ENCODE measurements at places on chromosomes 2 and 18.

DNA sequence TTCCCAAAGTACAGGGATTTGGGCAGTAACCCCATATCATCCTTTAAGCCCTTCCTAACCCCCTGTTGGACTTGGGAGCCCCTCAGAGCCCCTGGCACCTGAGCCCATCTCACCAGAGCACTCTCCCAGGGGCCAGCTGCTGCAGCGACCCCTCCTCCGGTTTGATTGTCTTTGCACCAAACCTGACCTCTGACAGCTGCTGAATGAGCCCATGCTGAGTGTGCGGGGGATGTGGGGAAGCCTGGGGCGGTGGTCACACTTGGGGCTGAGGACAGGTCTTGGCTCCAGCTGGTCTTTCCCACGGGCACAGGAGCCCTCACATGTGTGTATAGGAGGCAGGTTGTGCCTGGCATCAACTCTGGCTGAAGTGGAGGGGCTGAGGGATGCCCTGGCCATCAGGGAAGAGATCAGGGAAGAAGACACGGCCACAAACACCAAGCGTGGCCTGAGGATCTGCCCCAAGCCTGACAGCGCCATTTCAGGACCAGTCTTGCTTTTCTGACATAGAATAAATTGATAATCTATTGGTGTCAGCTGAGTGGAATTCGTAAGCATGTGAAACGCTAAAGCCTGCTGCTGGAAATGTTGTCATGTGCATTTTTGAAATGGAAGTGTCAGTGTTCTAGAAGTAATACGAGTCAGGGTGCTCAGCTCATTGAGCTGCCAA, 102.4 kb downstream of the ACKR3 start:
- DNase-seq = no peak

- no peak for DNase-seq
Observed at GRCh38 chr2:68717305-68717661, 17.3 kb upstream of the ARHGAP25 start.

GRCh38 chr18:38551881-38552280, 986.3 kb upstream of the CELF4 start:
- DNase-seq = no peak

DNA sequence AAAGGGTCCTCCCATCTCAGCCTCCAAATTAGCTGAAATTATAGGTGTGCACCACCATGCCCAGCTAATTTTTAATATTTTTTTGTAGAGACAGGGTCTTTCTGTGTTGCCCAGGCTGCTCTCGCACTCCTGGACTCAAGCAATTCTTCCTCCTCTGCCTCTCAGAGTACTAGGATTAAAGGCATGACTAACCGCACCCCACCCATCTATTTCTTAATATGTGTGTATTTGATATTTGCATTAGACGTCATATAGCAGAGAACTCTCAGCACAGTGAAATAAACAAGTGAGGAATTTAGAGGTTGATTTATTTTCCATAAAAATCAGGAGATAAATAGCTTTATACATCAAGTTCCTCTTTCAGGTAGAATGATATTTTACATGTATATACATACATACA, 213.5 kb downstream of the FSIP2 start:
- DNase-seq = no peak

GRCh38 chr2:67219651-67220050, 177.5 kb upstream of the ETAA1 start:
- DNase-seq = no peak

DNA sequence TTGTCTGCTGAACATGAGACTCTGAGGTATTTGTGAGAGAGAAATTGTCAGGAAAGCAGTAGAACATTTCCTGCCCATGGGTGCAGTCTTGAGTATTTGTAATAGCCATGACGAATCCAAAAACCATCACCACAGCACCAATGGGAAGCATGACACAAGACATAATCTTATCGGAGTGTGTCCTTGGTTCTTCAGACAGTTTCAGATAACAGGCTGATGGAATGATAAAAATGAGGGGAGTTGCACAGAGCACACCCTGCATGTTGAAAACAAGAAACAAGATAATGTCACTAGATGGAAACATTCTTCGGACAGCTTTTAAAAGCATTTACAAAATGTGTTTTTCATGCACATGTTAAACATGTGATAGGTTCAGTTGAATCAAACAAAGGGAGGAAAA, 56.9 kb downstream of the SLC38A11 start:
- no peak for DNase-seq

- no peak for DNase-seq
Observed at GRCh38 chr2:104233591-104233990, 620.3 kb upstream of the POU3F3 start.

GRCh38 chr18:27860701-27861107, 316.2 kb downstream of the CDH2 start:
- no peak for DNase-seq

DNA sequence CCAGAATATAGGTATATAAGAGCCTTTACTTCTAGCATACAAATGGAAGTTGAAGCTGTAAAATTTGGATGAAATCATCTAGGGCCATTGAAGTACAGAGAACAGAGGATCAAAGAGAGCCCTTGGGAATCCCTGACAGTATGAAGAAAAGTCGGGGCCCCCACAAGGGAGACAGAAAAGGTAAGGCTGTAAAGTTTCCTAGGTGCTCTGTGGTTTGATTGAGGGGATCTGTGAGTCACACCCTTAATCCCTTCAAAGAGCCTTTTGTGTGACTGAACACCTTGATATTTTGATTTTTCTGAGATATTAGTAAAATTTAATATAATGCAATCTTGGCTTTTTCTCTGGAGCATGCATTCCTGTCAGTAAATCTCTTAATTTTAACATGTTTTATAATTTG, 961.7 kb upstream of the TMEFF2 start:
- DNase-seq = no peak

DNA sequence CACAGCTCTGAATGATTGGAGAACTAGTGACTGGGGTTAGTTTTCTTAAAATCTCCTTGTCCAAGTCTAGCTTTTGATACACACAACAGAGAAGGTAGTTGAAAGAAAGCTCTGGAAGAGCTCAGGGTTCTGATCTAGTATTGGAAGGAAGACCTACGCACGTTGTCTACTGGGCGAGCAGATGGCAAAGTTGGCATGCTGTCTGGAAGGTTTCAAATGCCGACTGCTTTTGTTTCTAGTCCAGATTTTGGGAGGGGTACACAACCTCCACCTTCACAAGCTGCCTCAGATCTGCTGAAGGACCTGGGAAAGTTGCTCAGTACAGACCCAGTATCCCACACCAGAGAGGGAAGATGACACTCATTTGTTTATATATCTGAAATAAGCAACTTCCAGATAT, 507.3 kb downstream of the RNF144A start:
- DNase-seq = no peak

GRCh38 chr2:3631851-3632659, 25.9 kb upstream of the ALLC start:
- no peak for DNase-seq

GRCh38 chr2:160952464-160953254, 207.6 kb upstream of the TANK start:
- DNase-seq = no peak

GRCh38 chr2:223700221-223700620, 98.1 kb upstream of the SCG2 start:
- no peak for DNase-seq

GRCh38 chr2:161995553-161996016, 78.4 kb downstream of the DPP4 start:
- DNase-seq = no peak

GRCh38 chr2:31428001-31428418, 13.5 kb upstream of the XDH start:
- DNase-seq = no peak

- DNase-seq = no peak
Observed at GRCh38 chr2:239015901-239016675, 168.2 kb downstream of the TWIST2 start.

DNA sequence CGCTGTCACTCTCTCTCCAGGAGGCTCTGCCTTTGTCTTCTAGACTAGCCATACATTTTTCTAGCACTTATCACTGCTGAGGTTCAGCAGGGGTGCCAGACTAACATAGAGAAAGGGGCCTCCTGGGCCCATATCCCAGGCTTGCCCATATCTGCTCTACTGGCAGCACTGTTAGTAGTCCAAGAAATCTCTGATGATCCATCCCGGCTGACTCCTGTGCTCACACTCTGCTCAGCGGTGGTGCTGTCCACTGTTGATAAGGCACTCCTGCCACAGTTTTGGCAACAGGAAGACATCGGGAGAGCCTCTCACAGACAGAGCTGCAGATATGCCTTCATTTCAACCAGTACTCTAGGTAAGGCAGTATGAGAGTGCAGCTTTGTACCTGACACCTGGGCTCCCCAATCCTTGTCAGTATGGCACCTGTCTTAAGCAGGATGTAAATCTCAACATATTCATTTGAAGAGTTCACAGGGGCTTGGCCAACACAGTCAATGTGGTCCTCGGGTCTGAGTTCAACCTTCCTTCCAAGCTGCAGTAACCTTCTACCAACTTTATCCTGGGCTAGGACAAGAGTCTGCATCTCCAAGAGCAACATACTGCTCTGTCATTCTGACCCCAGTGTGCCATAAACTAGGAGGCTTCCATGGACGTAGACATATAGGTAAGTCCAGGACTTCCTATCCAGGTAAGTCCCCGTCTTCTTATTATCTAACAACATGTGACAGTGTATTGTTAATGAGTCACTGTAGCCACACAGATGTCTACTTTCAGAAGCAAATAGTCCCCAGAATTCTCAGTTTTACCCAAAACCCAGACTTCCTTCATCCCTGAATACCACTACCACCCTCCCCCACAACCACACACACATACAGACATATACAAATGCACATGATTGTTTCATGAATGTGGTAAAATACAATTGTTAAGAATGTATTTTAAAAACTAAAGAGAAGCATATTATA, 16.2 kb downstream of the KLF7 start:
- no peak for DNase-seq

GRCh38 chr2:3971652-3972192, 268.3 kb downstream of the DCDC2C start:
- DNase-seq = no peak

All from spinal cord (tissue), 10 donors.